ENCODE measurements at places on chromosomes 12 and 14. TPM values are rescaled to one million over a fixed set of nuclear protein-coding genes. Genes with fewer than 3 reads are reported as not detected.

- no peaks in the 10 kb centered on the region for H3K4me1 ChIP-seq
- H3K27ac ChIP-seq, result no peak overlapping the region
- DNase-seq, result peak; percentile 86
- no peaks in the 10 kb centered on the region for H3K27me3 ChIP-seq
Measured at GRCh38 chr12:54658306-54659264, 10.4 kb upstream of the DCD start.

DNA sequence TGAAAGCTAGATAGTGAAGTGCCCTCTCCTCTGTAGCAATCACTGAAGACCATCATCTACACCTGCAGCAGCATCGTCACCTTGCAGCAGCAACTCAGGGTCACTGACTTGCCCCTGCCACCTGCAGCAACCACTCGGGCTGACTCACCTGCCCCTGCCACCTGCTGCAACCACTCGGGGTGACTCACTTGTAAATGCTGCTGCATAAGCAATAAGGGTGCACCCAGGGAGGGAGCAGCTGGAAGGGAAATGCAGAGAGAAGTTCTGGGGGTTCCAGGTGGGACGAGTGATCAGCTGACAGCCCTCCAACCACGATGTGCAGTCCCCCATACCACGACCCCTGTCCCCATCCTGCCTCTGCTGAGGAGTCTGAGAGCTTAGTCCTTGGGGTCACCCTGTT is 357.1 kb upstream of the SFSWAP start:
- H3K27ac ChIP-seq, result no peak overlapping the region
- DNase-seq, result no peak
- H3K4me3 ChIP-seq, result no peak overlapping the region
- no peaks in the 10 kb centered on the region for H3K36me3 ChIP-seq
- H3K27me3 ChIP-seq, result no peaks in the 10 kb centered on the region
- no peaks in the 10 kb centered on the region for H3K4me1 ChIP-seq

GRCh38 chr12:97701901-97702300 is 239.3 kb downstream of the RMST start:
- DNase-seq, result no peak
- H3K36me3 ChIP-seq, result no peaks in the 10 kb centered on the region
- no peaks in the 10 kb centered on the region for H3K27me3 ChIP-seq
- no peak overlapping the region for H3K4me3 ChIP-seq

- no peaks in the 10 kb centered on the region for H3K27me3 ChIP-seq
- no peaks in the 10 kb centered on the region for H3K36me3 ChIP-seq
- H3K27ac ChIP-seq, result no peak overlapping the region
Measured at GRCh38 chr14:72104011-72104613, 171.9 kb downstream of the RGS6 start.

GRCh38 chr12:42807766-42808165 is 218.2 kb upstream of the PRICKLE1 start:
- H3K4me3 ChIP-seq, result no peak overlapping the region
- no peak for DNase-seq
- no peak overlapping the region for H3K27ac ChIP-seq

GRCh38 chr14:79543967-79544697 is 667.2 kb downstream of the DIO2 start:
- H3K4me1 ChIP-seq, result peaks cover 50% of the 10 kb centered on the region
- no peak overlapping the region for H3K4me3 ChIP-seq
- no peaks in the 10 kb centered on the region for H3K36me3 ChIP-seq
- no peak for DNase-seq
- H3K27ac ChIP-seq, result peak overlapping the region; percentile 6

- DNase-seq, result no peak
- H3K27ac ChIP-seq, result no peak overlapping the region
- no peak overlapping the region for H3K4me3 ChIP-seq
Measured at GRCh38 chr12:51246254-51246853, 7.7 kb downstream of the DAZAP2 start.

GRCh38 chr14:53355581-53356112 is 202.5 kb upstream of the DDHD1 start:
- no peaks in the 10 kb centered on the region for H3K27me3 ChIP-seq
- H3K27ac ChIP-seq, result no peak overlapping the region
- H3K36me3 ChIP-seq, result no peaks in the 10 kb centered on the region
- H3K4me3 ChIP-seq, result no peak overlapping the region

GRCh38 chr14:32478050-32478449 is 149.0 kb downstream of the AKAP6 start:
- H3K27me3 ChIP-seq, result no peaks in the 10 kb centered on the region
- peaks cover 70% of the 10 kb centered on the region for H3K4me1 ChIP-seq
- no peak overlapping the region for H3K4me3 ChIP-seq
- H3K36me3 ChIP-seq, result no peaks in the 10 kb centered on the region
- no peak for DNase-seq

KRT4 gene
- 0.13 TPM for total RNA-seq

MGST1 gene
- 45.7 TPM for total RNA-seq

PKP2 gene
- 1.5 TPM for total RNA-seq

MYF5 gene
- total RNA-seq, result not detected

Data from esophagus muscularis mucosa (tissue), 4 donors.